ENCODE measurements at places on chromosomes 13 and 19.

DNA sequence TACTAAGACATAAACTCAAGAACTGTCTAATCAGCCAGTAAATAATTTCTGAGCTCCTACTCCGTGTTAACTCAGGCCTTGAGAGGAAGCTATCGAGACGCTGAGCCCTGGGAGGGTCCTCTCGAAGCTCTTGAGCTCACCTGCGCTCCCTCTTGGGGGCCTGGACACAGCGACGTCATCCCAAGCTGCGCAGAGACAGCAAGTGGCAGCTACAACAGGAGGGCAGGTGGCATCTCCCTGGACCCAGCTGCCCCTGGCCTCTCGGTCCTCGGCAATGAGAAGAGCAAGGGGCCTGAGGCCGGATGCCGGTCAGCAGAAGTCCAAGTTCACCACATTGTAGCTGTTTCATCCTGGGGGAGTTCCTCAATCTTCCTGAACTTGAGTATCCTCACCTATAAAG, 30.5 kb upstream of the TUBGCP3 start:
- DNase-seq: no peak

- no peak for DNase-seq
These were observed 56.7 kb upstream of the C1QTNF9B start for GRCh38 chr13:23953860-23954512.

GRCh38 chr19:56111601-56112312, 9.3 kb downstream of the ZNF787 start:
- DNase-seq: no peak

DNA sequence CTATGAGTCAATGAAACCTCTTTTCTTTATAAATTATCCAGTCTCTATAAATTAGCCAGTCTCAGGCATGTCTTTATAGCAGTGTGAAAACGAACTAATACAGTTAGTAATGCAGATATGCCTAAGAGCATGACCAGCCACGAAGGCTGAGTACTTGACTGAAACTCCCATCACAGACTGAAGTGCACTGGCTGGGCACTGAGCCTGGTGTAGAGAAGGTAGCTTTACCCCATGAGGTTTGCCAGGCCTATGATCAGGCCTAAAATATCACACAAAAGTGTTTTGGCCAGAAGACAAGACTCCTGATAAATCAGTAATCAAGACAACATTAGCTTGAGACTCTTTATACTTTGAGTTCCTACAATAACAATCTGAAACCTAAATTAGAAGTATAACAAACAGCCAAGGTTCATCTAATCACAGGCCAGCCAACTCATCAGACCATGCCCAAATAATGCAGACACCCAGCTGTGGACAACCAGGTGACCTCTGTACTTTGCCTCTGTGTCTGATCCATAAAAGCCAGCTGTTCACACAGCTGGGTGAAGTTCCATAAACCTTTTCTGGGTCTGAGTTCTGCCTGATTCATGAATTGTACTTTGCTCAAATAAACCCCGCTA, 771.8 kb upstream of the SLITRK1 start:
- DNase-seq: no peak

DNA sequence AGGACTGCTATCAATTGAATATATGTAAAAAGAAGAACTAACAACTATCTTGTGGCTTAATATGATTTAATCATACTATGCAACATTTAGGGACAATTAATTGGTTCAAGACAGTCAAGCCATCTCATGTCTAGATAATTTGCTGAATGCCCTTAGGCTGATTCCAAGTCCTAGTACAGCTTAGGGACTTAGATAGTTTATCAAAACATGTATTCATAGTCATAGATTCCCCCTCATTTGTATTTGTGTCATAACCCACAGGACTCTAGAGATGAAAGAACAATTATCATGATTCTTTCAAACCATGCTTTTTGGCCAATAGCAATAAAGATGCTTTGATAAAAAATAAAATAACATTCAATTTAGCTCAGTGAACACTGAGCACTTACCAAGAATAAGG, 607.6 kb downstream of the SLITRK1 start:
- DNase-seq: no peak

DNA sequence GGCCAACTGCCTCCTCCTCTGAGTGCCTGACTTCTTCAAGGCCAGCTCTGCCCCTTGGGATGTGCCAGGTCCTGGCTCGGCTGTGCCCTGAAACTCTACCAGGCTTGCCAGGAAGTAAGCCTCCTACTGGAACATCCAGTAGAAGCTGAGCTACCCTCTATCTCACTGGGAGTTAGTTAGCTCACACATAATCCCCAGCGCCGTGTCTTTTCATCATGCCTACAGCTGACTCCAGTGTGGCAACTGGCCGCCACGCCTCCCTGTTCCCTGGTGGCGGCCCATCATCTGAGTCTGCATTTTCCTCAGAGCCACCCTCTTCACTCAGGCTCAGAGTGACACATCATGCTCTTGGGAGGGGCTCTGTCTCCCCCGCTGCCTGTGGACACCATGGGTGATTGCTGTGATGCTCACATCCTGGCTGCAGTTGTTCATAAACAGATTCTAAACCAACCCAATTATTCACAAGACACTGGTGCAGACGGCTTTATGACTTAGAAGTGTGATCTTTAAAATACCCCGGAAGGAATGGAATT, 131.9 kb upstream of the IRS2 start:
- DNase-seq: no peak

GRCh38 chr13:40583738-40584137, 82.7 kb downstream of the FOXO1 start:
- no peak for DNase-seq

- no peak for DNase-seq
These were observed 11.3 kb downstream of the GTPBP3 start for GRCh38 chr19:17348700-17349099.

DNA sequence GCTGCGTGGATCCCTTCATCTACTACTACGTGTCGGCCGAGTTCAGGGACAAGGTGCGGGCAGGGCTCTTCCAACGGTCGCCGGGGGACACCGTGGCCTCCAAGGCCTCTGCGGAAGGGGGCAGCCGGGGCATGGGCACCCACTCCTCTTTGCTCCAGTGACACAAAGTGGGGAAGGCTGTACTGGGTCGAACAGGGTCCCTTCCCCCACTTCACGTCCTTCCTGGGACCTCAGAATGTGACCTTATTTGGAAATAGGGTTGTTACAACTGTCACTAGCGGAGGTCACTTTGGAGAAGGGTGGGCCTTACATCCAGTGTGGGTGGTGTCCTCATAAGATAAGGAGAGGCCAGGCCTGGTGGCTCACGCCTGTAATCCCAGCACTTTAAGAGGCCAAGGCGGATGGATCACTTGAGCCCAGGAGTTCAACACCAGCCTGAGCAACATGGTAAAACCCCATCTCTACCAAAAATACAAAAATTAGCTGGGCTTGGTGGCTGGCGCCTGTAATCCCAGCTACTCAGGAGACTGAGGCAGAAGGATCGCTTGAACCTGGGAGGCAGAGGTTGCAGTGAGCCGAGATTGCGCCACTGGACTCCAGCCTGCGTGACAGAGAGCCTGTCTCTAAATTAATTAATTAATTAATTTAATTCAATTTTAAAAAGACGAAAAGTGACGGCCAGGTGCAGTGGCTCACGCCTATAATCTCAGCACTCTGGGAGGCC, 1.8 kb downstream of the F2RL3 start:
- no peak for DNase-seq

DNA sequence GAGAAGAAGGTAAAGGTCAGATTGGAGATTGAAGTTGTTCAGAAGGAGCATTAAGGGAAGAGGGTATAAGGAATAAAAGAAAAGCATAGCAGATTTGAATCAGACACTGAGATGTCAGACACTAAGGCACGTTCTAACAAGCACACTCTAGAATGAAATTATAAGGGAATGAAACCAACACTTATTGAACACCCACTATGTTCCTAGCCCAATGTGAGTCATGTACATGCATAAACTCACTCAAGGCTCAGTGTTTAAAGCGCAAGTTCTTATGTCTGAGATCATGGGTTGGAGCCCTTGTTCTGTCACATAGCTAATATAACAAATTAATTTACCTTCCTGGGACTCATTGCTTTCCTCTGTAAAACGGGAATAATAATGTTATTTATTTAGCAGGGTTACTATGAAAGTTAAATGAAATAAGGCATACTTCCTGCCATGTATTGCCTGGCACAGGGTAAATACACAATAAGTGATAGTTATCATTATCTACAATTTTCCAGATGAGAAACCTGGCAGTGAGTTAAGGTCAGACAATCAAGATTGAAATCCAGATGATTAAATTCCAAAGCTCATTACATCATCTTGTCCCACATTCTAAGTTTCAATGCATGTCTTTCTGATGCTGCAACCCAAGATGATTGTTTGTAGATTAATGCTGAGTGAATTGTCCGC, 68.3 kb upstream of the DACH1 start:
- no peak for DNase-seq

DNA sequence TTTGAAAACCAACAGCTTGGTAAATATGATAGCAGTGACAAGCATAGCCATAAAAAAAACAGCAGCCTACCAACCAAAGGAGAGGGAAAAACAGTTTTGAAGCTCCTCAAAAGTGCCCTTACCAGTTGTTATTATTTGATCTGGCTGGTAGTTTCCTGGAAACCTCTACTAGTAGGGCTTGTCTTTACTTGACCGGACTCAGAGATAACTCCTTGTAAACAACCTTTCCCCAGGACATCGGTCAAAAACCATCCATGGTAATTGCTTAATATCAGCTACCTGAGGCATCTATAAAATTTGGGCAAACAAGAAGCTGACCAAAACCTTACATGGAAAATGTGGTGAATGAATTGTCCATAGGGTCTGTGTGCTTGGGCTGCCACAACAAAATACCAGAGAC, 210.9 kb downstream of the FGF14 start:
- no peak for DNase-seq

- no peak for DNase-seq
These were observed 2.6 kb upstream of the TSHZ3 start for GRCh38 chr19:31351855-31352195.

GRCh38 chr19:43804432-43804831, 2.2 kb upstream of the LYPD5 start:
- no peak for DNase-seq

DNA sequence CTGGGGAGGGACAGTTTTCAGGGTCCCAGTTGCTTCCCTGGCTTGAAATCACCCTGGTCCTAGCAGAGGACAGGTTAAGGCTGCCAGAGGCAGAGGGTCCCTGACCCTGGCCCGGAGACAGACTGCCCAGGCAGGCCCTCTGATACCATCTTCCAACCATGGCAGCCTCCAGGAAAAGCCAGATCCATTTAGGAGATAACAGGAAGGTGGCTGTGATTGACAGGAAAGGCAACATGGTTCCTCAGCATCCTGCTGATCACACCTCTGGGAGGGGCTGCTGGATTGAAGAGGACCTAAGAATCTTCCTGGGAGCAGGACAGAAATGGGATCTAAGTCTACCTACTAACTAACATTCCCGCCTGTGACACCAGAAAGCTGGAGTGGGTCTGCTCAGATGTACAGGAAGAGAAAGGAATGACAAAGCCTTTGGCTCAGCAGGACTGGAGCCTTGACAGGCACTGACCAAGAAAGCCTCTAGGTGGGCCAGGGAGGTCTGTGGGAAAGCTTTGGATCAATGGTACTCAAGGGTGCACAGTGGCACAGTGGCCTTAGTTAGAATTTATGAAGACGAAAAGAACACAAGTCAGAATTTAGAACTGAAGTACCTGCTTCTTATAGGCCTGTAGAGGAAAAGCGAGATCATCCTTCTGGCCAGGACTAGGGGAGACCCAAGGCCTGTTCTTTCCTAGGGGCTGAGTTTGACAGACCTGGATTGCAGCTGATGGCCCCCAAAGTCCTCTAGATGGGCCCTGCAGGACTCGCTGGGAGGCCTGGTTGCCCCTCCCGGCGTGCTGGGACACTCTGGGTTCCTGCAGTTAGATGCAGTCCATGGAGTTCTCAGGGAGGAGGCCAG, 2.3 kb upstream of the PRKACA start:
- no peak for DNase-seq

DNA sequence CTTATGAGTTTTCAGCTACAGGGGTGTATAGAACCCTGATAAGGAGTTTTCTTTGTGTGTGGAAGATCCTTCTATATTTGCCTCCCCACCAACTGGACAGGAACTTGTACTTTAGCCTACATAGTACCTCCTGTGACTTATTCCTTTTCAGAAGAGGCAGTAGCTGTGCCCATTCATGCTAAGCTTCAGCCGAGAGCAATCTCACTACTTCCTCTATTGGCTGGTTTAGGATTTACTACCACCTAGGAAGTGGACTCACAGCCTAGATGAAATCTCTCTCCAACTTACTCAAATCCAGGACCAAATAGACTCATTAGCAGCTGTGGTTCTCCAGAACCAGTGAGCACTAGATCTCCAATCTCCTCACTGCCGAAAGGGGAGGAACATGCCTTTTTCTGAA, 2.3 kb upstream of the REX1BD start:
- no peak for DNase-seq

DNA sequence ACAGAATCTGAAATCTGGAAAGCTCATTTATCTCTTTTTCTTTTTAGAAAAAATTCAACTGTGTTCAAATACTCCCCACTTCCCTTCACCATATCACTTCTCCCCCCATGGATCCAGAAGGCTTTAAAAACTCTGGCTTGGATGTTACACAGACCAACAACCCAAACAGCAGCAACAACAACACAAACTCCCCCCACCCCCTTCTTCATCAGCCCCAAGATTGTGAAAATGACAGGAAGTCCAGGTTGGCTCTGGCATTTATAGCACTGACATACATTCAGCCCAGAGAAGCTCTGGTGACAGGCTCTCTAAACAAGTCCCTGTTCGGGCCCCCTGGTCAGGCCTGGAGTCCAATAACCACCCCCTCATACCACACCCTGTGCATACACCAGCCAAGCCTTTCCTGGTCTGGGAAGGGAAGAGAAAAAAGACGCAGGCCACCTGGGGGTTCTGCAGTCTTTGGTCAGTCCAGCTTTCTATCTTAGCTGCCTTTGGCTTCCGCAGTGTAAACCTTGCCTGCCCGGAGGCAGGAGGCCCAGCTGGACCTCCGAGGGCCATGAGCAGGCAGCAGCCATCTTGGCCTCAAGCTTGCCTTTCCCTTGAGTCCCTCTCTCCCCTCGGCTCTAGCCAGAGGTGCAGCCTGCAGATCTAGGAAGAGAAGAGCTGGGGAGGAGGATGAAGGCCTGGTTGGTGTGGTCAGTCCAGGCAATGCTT, 6.8 kb downstream of the CDX2 start:
- no peak for DNase-seq

DNA sequence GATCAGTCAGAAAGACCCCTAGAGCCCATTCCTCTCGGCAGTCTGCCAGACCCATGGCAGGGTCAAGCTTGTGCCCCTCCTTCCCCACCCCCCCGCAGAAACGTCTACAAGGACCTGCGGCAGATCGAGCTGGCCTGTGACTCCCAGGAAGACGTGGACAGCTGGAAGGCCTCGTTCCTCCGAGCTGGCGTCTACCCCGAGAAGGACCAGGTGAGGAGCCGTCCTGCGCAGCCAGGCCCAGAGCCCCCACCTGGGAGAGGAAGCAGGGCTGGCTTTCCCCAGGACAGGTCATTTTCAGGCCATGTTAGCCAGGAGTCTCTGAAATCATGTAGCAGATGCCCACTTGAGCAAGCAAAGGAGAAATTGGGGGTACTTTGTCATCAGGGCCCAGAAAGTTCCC, 12.3 kb downstream of the TMED1 start:
- no peak for DNase-seq

GRCh38 chr19:4583961-4584669, 24.6 kb upstream of the SEMA6B start:
- DNase-seq: no peak

GRCh38 chr13:31781064-31781463, 41.7 kb downstream of the RXFP2 start:
- DNase-seq: no peak

GRCh38 chr19:17244618-17245534, 843 bp downstream of the NR2F6 start:
- DNase-seq: no peak
